Activated CD8-positive, alpha-beta memory T cell treated with anti-CD3 and anti-CD28 coated beads for 1 hour (primary cell): ENCODE measurements at places on chromosomes 3 and 15.

- DNase-seq: no peak
Observed at GRCh38 chr3:69379661-69380060, 6.2 kb downstream of the FRMD4B start.

DNA sequence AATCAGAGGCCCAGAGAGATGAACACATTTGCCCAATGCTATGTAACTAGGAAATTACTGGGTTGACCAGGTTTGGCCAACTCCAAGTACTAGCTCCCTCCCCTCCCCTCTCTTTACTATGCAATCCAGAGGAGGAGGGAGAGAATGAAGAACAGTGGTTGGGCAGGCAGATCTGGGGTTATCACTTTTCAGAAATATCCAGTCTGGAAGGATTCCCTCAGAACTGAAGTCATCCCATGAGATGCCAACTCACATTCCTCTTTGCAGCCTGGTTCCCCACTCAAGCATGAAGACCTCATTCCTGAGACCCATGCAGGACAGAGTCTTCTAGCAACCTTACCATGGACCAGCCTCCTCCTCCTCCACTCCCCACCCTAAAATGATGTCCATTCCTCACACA lies 201.1 kb downstream of the TLE3 start:
- no peak for DNase-seq

DNA sequence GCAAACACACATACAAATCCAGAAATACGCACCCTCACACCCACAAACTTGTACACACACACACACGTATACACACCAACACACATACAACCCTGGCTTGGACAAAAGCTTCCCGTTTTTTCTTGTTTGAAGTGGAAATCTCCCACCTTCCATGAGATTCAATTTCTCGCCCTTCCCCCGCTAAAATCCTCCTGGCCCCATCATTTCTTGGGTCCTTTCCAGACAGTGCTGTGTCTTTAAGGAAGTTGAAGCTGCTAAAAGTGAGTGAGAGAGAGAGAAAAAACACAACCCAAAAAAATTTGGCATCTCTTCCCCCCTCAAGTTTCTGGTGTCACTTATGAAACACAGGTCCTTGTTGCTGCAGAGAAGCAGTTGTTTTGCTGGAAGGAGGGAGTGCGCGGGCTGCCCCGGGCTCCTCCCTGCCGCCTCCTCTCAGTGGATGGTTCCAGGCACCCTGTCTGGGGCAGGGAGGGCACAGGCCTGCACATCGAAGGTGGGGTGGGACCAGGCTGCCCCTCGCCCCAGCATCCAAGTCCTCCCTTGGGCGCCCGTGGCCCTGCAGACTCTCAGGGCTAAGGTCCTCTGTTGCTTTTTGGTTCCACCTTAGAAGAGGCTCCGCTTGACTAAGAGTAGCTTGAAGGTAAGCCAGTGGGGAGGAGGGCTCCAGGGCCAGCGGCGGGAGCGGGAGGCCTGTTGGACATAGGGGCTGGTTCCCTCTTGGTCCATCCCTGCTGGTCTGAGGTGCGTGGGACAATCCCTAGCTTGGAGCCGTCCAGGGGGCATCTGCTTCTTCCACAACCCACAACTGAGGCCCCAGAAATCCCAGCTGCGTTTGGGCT lies at the start of gene ISLR:
TSS of gene ISLR (plus strand) at position 331 of the 839 bp plus-strand sequence. CDS start 1,149 bp downstream, outside the sequence.
- no peak for DNase-seq

GRCh38 chr15:48073881-48074280 lies 46.9 kb upstream of the SLC24A5 start:
- DNase-seq: no peak

- DNase-seq: no peak
Observed at GRCh38 chr3:187677604-187678003, 7.4 kb upstream of the SST start.

DNA sequence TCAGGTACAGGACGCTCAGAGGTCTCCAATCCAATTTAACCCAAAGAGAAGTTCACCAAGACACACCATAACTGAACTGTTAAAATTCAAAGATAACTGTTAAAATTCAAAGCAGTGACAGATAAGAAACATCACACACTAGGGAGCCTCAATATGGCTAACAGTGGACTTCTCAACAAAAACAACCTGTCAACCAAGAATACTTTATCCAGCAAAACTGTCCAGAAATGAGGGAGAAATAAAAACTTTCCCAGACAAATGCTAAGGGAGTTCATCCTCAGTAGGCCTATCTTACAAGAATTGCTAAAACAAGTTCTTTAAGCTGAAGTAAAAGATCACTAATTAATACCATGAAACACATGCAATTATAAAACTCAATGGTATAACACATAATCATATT lies 36.3 kb upstream of the MYLK start:
- DNase-seq: no peak

- no peak for DNase-seq
Observed at GRCh38 chr3:45965253-45965652, 22.0 kb downstream of the CXCR6 start.

- DNase-seq: no peak
Observed at GRCh38 chr3:43959498-43960447, 269.0 kb downstream of the ABHD5 start.

DNA sequence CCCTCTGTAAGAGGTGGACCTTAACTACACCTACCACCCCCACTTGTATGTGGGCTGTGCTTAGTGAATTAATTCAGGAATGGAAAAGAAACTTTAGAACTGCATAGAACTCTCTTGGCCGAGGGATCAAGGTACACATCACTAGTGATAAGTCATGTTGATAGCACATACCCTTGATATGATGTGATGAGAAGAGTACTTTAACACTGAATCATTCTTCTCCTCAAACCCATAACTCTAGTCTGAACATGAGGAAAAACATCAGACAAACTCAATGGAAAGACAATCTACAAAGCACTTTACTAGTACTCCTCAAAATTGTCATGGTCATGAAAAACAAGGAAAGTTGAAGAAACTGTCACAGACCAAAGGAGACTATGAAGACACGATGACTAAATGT lies 87.6 kb downstream of the P2RY1 start:
- DNase-seq: no peak

DNA sequence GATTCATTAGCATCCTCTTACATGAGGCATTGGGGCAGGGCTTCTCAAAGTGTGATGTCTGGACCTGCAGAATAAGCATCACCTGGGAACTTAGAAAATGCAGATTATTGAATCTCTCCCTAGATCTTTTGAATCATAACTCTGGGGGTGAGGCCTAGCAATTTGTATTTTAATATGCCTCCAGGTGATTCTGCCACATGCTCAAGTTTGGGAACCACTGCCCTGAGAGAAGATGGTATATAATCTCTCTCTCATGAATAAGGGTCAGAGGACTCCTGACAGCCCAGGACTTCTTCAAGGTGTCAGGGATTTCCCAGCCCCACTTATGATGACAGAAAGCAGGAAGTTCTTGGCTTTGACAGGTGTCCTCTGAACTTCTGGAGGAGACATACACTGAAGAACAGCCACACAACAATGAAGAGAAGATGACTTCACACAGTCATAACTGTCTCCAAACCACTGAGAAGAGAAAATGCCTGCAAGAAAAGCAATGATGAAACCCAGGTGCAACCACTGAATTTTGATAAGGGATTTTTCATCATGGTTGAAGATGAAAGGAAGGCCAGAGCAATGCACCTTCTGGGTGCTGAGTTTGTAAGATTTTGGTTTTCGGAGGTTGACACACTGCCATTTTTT lies 211.9 kb upstream of the MRPL3 start:
- DNase-seq: no peak

DNA sequence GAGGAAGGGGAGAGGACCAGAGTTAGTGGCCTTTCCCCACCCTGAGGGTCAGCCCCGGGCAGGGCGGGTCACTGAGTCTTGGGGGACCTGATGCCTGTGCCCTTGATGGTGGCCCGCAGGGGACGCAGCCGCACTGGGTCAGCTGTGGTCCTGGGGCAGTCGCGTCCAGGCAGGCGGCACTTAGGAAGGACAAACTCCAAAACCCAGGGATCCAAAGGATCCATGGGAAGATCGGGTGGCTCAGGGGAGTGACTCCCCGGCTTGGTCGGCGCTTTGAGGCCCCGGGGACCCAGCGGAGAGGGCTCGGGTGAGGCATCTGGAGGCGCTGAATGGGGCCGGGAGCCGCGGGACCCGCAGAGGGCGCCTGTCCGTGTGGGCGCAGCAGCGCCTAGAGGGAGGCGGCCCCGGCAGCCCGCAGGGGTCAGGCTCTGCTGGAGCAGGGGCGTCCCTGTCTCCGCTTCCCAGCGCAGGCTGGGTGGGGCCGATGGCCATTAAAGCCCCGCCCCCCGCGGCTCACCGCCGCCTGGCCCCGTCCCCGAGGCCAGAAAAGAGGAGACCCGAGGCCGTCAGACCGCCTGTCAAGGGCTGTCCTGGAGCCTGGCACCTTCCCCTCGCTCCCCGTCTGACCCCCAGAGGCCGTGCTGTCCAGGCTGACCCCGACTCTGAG lies 17.5 kb downstream of the CIDEC start:
- DNase-seq: no peak

GRCh38 chr3:133934073-133934970 lies 38.6 kb upstream of the RAB6B start:
- DNase-seq: no peak

DNA sequence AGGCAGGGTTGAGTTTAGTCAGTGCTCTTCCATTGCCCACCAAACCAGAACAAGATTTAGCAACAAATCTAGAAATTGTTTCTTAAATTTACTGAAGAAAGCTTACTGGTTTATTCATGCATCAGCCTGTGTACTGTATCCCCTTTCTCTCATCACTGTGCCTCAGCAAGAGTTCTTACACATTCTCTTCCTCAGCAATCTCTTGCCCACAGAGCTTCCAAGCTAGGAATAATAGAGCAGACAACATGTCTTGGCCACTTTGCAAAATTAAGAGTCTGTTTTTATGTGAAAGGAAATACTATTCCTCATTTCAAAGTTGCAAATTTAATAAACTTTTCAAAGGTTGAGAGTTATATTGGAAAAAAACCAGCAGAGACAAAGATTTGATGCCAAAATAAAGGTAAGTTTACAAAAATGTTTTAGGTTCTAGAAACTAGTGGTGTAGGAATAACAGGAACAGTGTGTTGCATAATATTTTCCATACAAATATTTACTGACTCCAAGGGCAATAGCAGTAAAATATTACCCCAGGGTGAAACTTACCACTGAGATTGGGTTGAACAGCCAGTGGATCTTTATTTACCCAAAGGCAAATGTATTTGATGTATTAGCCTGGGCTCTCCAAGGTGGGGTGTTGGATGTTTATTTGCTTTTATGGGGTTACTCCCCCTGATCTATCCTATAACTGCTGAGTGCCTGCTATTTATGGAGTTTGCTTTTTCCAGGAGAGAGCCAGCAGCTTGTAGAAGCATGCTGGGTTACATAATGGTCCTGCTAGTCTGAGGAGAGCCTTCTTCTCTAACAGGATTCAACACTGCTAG lies 276.7 kb downstream of the ADAMTSL3 start:
- DNase-seq: no peak

DNA sequence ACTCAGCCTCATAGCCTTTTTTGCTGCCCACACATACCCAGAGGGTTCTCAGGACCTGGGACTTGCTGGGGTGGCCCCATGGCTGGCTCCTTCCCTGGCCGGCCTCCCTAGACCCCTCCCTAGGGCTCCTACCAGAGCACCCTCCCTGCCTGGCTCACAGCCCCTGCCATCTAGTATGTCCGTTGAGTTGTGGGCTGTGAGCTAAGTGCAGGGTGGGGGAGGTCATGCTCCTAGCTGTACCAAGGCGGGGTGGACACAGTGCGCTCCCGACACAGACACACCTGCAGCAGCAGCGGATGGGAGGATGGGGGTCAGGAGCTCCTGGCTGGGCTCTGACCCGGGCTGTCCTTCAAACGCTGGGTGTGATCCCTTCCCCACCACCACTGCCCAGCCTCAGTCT lies 41.6 kb downstream of the HMCES start:
- DNase-seq: no peak

GRCh38 chr15:84400820-84401219 lies 165.2 kb downstream of the GOLGA6L4 start:
- DNase-seq: no peak

- no peak for DNase-seq
Observed at GRCh38 chr3:158802409-158803268, 785 bp downstream of the MFSD1 start.

- DNase-seq: no peak
Observed at GRCh38 chr3:81592101-81592500, 169.3 kb downstream of the GBE1 start.
